T1000 (cell line): ENCODE measurements at places on chromosomes 7 and 10.

DNA sequence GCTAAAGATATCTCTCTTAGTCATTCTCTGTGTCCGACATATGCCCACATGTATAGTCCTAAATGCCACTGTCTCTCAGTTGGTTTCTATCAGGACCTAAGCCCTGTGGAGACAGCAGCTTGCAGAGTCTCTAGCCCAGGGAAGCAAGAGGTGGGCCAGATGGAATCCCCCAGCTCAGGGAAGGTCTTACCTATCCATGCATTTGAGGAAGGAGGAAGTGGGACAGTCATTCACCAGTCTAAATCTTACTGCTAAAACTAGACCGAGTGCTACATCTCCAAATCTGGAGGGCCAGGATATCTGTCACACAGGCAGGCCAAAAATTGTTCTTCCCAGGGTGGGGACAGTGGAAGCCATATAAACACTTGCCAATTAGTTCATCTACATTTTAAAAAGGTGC is 26.4 kb upstream of the HERPUD2 start:
- no peak for DNase-seq

- DNase-seq, result no peak
Measured at GRCh38 chr7:137774793-137775201, 72.0 kb downstream of the DGKI start.

DNA sequence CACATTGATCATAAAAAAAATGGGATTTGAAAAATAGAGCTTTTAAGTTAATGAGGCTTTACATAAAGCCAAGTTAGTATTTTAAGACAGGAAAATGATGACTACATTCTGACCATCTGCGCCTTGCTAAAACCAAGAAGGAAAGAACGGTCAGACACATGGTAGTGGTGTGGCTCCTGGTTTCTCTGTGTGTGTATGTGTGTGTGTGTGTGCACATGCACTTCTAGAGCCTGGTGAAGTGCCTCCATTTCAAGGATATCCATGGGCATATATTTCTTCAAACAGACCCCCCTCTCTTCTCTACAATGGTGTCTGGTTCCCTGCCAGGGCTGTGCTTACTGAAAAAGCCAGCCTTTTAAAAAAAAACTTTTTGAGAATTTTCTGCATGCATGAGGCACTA is 80.9 kb downstream of the FRMPD2 start:
- no peak for DNase-seq

DNA sequence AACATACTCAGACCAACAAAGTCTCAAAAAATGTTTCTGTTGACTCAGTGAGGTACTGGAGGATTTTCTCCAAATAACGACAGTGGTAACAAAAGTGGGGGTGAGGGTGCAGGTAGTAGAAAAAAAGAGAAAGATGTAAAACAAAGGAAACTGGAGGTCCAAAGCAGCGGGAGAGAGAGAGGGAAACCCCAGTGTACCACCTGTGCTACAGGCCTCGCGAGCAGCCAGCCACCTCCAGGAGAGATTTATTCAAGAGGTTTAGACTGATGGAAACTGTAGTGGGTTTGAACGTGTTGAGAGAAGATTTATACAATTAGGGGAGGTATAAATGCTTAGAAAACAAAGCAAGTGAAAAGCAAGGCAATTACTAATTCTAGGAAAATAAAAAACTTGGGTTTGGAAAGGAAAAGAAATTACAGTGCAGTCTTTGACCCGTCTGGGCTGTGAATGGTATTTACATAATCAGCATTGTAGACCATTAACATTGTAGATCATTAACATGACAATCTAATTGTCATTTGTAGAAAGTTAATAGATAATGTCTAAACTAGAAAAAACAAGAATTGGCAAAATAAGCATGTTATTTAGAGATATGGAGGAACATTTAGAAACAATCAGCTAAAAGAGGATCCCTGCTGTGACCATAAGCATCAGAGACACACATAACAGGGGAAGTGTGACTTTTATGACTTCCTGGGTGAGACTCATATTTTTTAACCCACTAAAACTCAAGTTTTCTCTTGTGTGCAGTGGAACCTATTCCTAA is 180.0 kb downstream of the RELN start:
- DNase-seq, result no peak

DNA sequence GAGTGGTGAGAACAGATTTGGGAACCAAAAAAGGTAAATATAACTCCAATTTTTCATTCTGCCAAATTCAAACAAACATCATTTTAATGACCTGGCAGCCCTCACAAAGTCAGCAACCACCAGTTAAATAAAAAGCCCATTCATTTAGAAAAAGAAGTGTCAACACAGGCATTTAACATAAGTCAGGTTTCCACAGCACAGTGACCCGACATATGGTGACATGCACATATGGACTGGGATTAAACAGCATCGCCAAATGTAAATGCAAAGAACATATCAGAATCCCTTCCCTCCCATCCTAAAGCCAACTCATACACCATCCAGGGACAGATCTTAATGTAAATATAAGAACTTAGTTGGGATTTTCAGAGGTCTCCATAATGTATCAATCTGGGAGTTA is 293.2 kb downstream of the FGFR2 start:
- no peak for DNase-seq

DNA sequence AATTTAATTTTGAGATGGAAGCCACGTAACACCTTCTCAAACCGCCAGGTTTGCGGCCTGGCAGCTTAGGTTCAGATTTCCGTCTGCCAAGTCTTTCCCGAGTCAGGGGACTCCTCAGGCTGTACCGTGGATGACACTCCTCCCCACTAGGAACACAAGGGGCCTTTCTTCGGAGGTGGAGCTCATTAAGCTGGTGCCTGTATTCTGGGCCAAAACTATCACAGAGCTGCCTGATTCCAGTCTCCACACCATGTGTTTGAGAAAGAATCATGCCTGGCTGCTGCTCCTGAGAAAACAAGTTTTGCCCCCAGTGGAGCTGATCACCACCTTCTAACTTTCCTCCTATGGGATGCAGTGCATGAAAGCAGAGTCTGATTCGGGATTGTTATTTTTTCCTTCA is 44.8 kb downstream of the TMEM209 start:
- no peak for DNase-seq

- DNase-seq, result no peak
Measured at GRCh38 chr7:2542916-2543871, 12.1 kb downstream of the BRAT1 start.

DNA sequence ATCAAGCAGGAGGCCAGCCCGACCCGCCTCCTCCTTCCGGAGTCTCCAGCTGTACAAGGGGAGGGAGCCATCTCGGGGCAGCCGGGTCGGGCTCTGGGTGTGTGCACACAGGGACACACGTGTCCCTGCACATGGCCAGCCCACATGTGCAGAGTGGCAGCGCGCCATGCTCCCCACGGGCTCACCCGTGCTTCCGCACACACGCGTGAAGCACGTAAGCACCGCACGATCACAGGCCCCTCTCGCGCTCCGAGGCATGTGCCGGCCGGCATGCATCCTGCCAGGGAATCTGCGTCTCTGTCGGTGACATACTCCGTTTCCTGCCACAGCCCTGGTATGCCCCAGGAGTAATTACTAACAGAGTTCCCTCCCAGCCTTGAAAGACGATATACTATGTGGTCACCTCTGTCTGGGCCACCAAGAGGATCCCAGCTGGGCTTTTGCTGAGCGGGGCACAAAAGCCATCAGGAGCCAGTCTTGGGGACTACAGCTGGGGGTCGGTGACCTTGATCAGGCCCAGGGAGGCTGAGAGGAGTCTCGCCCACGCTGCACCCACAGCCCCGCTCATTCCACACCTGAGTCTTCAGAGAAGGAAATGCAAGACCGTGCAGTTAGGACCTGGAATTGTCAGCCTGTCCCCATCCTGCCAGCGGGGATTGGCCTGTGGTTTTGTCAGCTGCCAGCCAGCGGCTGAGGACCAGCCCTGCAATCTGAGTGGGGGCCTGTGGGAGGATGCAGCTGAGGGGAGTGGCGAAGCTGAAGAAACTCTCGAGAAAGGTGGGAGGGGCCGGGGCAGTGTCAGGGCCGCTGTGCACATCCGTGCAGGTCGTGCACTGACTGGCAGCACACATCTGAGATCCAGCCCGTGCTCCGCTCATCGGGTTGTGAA is 11.0 kb upstream of the LFNG start:
- no peak for DNase-seq

DNA sequence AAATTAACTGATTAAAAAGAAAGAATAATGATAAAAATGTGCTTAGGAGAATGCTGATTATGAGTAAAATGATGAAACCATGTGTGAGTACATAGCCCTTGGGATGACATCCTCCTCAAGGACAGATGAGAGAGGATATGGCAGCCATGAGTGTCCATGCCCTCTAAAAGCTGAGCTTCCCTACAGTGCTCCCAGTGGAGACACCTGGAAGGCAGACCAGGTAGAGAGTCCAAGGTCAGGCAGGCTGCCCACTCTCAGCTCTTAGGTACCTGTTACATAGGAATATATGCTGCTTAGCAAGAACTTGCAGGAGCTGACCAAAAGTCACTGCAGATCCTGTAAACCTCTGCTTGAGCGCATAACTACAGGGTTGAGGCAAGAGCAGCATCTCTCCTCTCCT is 169.7 kb upstream of the TMEM229A start:
- no peak for DNase-seq

DNA sequence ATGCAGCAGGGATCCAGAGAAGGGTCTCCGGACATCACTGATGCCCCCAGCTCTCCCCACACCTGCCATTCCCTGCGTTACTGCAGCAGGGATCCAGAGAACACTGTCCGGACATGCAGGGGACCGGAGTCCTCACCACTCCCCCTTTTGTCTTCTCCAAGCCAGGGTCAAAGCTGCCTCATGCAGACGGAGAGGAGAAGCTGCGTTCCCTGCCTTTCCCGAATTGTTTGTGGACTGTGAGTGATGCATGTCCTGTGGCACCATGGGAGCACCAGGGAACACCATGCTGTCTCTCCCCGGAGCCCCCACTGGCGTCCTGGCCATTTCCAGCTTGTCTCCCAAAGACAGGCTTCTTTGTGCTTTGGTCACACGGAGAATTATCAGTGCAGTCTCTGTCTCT is 599.7 kb downstream of the PTPRN2 start:
- DNase-seq, result no peak

GRCh38 chr10:26367771-26368170 is 70.4 kb upstream of the APBB1IP start:
- DNase-seq, result peak; percentile 59
